ENCODE measurements at places on chromosomes 7 and 10.

DNA sequence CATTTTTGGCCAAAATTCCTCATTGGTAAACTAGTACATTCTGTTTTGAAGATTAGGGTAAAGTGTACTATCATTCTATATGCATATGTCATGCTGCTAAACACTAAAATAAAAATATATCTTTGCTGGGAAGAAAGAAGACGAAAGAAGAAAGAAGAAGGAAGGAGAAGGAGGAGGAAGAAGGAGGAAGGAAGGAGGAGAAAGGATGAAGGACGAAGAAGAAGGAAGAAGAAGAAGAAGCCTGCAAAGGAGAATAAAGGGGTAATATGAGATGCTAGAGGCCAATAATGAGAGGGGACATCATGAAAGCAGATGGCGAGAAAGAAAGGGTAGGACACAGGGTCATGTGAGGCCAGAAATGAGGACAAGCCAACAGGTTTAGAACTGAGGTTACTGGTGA is 8.0 kb downstream of the SLC25A13 start:
- no peak for DNase-seq

DNA sequence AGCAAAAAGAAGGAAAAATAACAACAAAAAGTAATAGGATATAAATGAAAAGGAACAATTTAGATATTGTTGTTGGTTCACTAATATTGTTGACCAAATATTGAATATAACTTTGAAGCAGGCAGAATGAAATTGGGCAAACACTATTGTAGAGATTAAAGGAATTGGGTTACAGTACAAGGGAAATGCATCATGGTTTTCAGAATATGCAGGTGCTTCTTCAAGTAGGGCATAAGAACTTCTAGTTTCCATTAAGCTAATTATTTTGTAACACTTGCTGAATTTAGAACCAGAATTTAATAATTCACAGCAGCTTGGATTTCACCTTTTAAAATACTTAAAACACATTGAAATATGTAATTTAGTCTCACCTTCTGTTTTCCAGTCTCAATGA is 36.5 kb downstream of the RPA3 start:
- DNase-seq = peak; percentile 42

DNA sequence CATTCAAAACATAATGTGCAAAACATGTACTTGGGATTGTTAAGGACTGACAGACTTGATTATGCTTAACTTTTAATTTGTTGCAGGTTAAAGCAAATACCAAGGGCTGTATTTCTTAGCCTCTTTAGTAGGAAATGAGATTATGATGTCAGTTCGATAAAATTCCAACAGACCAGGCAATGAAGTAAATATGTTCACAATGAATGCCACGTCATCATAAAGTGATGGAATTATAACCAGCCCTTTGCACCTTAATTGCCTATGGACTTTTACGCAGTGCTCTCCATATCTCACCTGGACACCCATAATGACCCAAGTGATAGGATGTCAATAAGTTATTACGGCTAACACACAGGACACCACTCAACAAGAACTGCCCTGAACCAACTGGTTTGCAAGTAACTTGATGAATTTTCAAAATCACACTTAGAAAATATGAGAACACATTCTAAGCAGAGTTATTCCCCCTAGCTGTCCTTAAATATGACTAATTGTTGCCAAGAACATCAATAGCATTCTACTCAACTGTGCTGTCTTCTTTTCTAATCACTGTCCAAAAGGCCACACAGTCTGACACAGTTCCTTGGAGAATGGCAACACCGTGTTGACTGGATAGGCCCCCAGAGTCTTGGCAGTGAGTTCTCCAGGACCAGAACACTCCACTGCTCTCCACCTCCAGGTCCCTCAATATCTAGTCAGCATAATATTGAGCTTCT is 115.0 kb downstream of the CHCHD3 start:
- DNase-seq = no peak

DNA sequence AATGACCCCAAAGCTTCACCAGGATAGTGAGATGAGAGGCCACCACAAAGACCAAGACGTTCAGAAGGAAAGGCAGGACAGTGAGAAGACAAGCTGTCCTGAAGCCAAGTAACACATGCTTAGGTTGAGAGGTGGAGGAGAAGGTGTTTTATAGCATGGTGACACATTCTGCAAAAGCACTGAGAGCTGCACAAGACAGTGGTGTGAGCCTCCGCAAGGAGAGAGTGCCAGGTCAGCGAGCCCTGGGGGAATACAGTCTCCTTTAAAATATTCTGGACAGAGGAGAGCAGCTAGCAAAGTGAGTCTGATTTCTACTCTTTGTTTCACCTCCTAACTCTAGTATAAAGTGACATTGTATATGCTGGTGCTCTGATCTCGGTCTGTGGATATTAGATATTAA is 68.0 kb upstream of the VKORC1L1 start:
- DNase-seq = no peak

DNA sequence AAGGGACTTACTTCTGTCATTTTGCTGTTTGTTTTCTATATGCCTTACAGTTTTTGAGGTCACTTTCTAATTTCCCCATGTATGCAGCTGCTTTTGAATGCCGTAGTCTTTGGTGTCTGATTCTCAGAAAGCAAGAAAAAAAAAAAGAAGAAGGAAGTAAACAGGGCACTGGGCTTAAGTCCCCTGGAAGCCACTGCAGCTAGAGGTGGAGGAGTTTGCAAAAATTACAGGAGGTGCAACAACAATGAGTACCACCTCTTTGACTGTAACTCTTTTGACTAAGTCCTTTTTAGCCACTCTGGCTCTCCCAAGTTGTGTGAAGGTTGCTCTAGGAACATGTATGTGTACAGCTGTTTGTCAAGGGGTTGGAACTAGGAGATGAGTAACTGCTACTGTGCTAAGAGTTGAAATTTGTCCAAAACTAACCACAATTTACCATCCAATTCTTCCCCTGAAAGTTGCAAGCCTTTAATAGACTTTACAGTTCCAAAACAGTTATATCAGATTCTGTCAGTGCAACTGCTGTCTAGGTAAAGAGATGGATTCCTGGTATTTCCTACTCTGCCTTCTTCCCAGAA is 588.0 kb upstream of the LRRN3 start:
- DNase-seq = no peak

- no peak for DNase-seq
These were observed 259.1 kb upstream of the KLF6 start for GRCh38 chr10:4043897-4044665.

- no peak for DNase-seq
These were observed 146.7 kb upstream of the COL1A2 start for GRCh38 chr7:94247970-94248369.

DNA sequence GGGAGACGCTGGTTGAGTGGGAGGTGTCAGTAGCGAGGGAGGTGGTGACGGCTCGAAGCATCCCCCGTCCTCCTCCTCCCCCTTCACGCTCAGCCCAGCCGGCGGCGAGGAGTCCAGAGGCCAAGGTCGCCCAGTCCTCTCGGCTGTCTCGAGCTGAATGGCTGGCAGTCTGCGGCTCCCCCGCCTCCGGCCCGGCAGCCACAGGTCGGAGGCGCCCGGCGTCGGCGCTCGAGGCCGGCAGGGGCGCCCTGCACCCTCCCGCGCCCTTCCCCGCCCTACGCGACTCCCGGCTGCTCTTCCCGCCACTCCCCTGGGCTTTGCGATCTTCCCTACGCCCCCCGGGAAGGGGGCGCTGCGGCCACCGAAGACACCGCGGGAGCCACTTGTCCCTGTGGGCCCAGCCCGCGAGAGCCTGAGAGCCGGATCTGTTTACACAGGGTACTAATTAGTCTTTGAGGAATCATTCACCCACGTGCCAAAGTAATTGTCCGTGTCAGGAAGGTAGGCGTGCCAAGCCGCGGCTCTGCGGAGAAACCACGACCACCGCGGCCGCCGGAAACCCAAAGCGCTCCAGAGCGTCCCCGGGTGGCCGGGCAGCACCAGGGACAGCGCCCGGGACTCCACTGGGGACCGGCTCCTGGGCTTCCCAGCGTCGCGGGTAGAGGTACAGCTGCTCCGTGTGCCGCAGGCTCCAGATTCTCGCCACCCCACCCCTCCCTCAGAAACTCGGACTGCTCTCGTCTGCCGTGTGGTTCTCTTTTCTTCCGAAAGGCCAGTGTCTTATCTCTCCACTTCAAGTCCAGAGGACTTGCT is at the start of gene NXPH1:
Gene NXPH1, plus strand, starts transcription at position 133 of the 813 bp plus-strand sequence.
- DNase-seq = peak; percentile 55

DNA sequence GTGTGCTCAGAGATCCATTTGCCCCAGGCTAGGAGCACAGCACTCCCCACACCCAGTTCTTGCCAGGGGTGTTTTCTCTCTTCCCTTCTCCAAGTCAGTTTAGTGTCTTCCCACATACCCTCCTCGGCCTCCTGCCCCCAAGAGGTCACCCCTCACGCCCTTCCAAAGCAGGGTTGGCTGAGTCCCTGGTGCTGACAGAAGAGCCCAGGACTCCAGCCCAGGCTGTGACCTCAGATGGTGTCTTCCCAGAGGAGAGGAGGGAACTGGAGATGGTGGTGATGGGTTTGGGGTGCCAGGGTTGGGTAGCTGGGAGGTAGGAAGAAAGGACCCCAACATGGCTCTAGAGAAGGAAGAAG is 19.8 kb downstream of the ZNF775 start:
- no peak for DNase-seq

DNA sequence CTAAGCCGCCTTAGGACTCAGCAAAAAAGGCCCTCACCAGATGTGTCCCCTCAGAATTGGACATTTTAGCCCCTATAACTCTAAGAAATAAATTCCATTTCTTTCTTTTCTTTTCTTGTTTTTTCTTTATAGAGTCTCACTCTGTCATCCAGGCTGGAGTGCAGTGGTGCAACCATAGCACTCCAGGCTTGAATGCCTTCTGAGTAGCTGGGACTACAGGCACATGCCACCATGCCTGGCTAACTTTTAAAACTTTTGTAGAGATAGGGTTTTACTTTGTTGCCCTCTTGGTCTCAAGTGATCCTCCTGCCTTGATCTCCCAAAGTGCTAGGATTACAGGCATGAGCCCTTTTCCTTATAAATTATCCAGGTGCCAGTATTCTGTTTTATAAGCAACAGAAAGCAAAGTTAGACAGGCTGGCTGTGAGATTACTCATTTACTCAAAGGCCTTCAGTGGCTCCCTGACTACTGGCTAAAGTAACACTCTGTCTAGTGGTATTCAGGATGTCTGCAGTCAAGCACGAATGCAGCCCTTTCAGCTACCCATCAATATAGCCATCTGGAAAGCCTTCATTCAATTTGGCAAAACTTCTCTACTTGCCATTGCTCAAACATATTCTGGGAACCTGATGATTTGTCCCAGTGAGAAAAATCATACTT is 128.6 kb downstream of the ICA1 start:
- DNase-seq = no peak

DNA sequence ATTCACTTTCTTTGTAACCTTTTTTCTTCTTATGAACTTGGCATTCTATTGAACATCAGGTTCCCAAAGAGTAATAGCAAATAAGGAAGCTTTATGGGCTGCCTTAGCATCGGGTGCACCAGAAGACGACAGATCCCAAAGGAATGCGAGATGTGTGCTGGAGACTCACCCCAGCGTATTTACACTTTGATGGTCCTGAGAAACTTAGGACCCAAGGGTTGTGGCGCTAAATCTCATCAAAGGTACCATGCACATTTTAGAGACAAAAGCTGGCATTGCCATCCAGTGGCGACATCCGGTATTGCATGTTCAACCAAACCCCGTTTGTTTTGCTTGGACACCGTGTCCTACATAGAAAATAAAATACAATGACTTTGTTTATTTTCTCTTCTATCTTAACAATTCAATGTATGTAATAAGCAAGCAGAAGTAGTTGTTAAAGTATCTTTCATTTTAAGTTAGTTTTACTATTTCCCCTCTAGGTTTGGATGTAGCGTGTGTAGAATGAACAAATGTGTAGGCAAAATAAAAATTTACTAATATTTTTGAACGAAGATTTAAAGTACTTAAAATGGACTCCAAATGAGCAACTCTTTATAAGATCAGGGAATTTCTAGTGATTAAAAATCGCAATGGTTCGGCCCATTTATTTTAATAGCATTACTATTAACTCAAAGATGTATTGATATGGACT is 1154.8 kb downstream of the GATA3 start:
- peak; percentile 17 for DNase-seq

- no peak for DNase-seq
These were observed 145.8 kb downstream of the EMX2 start for GRCh38 chr10:117688358-117688757.

DNA sequence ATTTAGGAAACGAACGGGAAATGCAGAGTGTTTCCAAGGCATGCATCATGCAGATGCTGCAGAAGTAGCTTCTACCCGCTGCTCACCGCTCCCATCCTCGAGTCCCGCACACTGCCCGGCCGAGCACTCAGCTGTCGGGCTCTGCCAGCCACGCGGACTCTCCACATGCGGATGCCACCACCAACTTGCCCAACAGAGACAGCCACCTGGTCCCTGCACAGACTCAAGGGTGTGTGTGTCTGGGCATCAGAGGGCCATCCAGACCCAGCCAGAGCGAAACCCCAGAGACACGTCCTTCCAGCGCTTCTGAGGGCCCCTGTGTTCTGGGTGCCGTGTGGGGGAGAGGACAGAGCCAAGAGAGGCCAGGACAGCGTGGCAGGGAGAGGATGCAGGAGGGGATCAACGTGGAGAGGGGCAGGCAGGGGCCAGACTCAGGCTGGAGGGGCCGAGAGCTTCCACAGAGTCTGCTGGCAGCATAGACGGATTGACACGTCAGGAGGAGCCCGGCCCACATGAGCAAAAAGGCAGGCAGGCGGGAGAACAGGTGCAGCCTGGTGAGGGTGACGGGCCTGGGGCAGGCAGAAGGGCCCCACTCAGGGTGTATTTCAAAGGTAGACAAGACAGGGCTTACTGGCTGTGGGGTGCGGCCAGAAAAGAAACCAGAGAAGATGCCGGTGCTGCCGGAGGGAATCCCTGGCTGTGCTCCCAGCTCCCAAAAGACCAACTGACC is 18.3 kb downstream of the GPER1 start:
- DNase-seq = no peak

DNA sequence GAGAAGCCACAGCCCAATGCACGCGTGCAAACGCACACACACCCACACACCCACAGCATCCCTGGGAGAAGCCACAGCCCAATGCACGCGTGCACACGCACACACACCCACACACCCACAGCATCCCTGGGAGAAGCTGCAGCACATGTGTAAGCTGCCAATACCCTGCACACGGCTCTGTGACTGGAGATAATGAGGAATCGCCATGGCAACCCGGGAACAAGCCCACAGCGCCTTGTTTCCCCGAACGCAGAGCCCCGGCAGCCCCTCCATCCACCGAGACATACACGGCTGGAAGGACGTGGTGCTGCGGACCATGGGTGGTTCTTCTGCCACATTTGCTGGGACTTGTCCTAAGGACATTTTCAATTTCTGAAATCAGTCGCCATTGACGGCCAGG is 221.3 kb downstream of the PTPRN2 start:
- no peak for DNase-seq

DNA sequence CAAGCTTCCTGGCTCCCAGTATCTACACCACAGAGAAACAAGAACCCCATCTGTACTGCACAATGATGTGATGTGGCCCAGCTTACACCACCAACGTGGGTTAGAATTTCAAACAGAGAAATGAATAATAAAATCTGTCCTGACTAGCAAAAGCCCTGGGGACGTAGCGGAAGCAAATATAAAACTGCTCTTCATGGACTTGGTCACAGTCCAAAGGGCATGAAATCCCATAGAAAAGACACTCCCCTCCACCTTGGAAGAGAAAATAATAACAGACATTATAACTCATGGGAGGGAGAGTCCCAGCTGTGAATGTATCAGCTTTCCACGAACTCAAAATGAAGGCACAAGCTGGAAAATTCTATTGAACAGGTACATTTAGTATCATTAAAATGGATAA is 205.3 kb upstream of the GALNT17 start:
- DNase-seq = no peak

GRCh38 chr10:17655567-17656146 is 11.7 kb downstream of the STAM start:
- no peak for DNase-seq

Measured in NCI-H1436 (cell line).